Daoy (cell line): ENCODE measurements at places on chromosomes 3 and 15.

DNA sequence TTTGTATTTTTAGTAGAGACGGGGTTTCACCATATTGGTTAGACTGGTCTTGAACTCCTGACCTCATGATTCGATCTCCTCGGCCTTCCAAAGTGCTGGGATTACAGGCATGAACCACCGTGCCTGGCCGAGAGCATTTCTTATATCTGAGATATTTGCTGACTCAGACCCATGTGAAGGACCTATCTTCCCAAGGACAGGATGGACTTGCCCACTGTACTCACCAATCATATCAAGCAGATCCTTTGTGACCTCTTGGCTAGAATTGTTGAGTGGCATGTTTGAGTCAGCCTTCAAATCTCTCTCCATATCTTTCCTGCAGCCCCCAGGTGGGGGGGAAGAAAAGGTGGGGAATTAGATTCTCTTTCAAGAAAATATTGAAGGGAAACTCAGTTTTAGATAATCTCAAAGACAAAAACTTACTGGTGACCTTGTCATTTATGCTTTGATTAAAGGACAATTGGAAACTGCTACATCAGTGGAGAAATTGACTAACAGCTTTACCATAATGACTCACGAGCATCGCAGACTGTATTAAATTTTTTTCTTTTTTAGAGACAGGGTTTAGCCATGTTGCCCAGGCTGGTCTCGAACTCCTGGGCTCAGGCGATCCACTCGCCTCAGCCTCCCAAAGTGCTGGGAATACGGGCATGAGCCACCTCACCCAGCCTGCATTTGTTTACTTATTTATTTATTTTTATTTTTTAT, 3.1 kb downstream of the C3orf62 start:
- DNase-seq = no peak

DNA sequence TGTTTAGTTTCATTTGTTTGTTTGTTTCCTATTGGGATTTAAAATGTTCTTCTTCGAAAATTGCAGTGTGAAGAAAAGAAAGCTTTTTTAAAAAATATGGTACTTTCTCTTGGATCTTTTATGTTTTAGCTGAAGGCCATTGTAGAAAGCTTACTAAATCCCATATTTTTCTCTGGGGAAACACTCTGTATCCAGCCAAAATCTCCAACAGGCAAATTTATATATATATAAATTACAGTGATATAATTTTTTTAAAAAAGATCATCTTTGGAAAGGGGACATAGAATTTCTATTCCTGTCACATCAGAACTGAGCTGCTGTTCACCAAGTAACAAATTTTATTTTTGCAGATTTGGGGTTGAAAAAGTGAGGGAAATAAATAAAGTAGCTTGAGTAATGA, 19.6 kb upstream of the EPHA3 start:
- no peak for DNase-seq

GRCh38 chr3:64179249-64179648, 46.0 kb downstream of the PRICKLE2 start:
- DNase-seq = no peak

- DNase-seq = no peak
These were observed 10.1 kb downstream of the SLC51B start for GRCh38 chr15:65055201-65055870.

DNA sequence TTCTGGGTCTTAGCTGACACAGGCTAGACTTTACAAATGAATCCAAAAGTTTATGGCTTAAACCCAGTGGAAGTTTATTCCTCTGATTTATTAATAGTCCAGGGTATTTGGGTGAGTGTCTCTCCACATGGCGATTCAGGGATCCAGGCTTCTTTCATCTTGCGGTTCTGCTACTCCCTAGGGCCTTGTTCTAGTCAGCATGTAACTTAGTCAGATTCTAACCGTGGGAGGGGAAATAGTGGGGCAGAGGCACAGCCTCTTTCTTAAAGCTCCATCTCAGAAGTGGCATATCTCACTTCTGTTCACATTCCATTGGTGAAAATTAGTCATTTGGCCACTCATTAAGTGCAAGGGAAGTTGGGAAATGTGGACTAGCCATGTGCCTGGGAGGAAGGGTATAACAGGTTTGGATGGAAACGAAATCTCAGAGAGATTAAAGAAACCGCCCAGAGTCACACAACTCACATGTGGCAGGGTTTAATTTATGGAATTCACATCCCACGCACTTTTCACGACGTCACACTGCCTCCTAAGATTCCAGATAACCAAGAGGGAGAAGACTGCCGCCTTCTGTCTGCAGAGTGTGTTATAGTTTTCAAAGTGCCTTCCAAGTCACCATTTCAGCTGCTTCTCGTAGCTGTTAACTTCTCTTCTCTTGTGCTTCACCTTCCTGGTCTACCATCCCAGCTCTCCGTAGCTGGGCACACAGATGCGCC, 11.4 kb upstream of the RASGRF1 start:
- DNase-seq = no peak

DNA sequence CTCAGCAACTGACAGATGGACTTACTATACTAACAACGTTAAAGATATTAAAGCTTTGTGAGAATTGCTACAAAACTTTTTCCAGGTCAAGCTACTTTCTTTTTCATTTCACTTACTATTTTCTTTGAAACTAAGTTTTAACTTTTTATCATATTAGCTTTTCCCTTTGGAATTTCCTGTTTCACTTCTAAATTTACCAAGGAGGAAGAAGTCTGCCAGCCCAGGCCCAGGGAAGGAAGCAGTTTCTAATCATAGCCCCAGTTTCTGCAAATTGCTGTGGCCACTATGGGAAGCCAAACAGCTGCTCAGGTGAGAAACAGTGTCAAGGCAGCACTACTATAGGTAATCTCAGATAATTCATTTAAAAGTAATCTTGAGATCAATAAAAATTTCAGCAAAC, 18.4 kb downstream of the CYFIP1 start:
- DNase-seq = no peak

GRCh38 chr3:56086355-56086754, 381.9 kb downstream of the ERC2 start:
- peak; percentile 6 for DNase-seq

DNA sequence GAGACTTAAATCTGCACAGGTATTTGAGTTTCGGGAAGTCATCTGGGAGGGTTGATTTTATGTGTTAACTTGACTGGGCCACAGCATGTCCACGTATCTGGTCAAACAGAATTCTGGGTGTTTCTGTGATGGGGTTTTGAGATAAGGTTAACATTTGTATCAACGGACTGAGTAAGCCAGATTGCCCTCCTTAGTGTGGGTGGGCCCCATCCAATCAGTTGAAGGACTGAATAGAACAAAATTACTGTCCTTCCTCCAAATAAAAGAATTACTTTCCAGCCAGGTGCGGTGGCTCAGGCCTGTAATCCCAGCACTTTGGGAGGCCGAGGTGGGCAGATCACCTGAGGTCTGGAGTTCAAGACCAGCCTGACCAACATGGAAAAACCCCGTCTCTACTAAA, 399.3 kb downstream of the MAGI1 start:
- DNase-seq = no peak

DNA sequence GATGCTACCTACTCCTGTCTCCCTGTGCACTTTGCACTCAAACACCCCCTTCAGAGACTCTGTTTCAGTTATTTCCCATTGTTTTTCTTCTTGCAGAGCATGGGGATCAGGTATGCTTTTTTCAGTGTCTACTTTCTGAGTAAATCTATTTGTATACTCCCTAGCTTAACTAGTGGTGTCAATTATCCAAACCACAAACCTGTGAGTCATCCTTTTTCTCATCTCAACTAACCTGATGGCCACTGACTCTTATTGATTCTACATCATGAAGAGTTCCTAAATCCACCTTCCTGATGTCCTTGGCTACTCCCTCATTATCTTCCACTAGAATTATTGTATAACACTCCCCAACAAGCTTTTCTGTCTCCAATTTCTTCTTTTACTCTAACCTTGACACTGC, 68.0 kb downstream of the DIPK2A start:
- no peak for DNase-seq

- DNase-seq = no peak
These were observed 74.8 kb downstream of the ADAMTS9 start for GRCh38 chr3:64612916-64613526.

GRCh38 chr3:71444028-71444860, 139.3 kb downstream of the FOXP1 start:
- peak; percentile 83 for DNase-seq

DNA sequence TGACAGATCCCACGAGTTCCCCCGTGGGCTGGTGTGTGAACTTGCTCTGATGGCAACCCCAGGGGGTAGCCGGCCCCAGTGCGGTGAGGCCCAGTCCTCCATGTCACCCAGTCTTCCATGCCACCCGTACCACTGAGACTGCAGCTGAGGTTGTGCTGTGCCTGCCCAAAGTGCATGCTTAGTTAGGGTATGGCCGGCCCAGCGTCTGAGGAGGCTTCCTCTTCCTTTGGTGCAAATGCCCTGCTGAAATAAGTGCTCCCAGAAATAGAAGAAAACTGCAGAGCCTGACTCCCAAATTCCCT, 31.5 kb downstream of the MGLL start:
- no peak for DNase-seq

GRCh38 chr15:51724199-51724598, 13.3 kb downstream of the LYSMD2 start:
- DNase-seq = no peak

DNA sequence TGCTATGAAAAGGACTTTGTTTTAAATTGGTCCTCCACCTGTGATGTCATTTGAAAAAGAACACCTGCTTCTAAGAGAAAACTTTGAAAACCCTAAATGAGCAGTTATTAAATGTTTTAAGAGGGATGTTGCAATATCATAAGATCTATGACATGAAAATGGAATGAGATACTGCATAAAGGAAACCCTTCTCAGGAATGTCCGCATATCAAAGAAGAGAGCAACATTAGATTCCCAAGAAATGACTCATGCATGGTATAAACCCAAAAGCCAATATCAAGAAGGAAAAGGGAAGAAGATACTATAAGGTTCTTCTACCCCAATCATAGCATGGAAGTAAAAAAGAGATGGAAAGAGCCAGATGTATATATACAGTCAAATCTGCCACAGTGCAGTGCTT, 627.5 kb upstream of the LMCD1 start:
- DNase-seq = no peak

GRCh38 chr3:131341761-131342160, 39.8 kb upstream of the NUDT16 start:
- no peak for DNase-seq

DNA sequence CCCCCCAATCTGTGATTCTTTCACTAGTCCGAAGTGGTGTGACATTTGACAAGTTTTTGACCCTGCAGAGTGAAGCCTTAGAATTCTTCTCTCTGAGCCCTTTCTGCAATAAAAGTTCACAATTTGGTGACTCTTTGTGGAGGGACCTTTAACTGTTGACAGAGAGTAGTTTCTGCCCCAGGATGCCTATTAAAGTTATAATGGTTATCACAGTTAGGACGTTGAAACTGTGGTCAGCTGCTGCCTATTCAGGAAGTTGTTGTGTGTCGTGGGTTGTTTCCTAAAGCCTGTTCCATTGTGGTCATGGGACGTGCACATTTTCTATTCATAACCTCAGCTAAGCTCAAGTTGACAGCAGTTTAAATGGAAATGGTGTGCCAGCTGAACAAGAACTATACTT, 274.5 kb downstream of the NEK10 start:
- DNase-seq = no peak
